ENCODE measurements at places on chromosomes 3 and 15.

DNA sequence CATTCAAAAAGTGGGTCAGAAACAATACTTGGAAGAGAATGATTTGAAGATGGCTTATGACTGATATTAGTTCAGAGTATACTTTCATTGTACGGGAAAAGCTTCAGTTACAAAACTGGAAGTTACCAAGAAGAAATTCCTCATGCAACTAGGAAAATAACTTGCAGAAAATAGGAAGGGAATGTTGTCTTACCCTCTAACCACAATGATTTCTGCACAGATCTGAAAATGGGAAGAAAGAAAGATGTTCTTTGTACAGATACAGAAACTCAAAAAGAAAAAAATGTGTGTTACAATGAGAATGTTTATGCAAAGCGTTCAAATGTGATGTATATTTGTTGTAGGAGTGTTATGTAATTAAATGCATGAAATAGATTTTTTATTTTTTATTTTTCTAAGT is 3.7 kb downstream of the ZNF280D start:
- DNase-seq = no peak

GRCh38 chr15:80476036-80476435 is 71.9 kb downstream of the ARNT2 start:
- DNase-seq = no peak

DNA sequence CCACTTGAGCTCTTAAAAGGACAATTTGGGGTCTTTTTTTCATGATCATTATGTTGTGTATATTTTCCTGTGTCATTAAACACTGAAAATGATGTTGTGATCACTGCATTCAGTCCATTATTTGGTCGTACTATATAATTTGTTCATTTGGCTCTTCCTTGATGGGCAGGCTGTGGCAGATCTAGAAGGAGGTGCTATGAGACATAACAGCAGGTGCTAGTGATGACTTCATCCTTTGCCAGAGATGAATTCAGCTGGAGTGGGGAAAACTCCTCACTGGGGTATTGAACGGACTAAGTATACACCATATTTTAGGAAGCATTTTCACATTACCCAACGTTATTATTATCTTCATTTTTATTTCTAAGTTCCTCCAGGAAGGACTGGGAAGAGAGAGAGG is 12.0 kb downstream of the CMTM7 start:
- no peak for DNase-seq

DNA sequence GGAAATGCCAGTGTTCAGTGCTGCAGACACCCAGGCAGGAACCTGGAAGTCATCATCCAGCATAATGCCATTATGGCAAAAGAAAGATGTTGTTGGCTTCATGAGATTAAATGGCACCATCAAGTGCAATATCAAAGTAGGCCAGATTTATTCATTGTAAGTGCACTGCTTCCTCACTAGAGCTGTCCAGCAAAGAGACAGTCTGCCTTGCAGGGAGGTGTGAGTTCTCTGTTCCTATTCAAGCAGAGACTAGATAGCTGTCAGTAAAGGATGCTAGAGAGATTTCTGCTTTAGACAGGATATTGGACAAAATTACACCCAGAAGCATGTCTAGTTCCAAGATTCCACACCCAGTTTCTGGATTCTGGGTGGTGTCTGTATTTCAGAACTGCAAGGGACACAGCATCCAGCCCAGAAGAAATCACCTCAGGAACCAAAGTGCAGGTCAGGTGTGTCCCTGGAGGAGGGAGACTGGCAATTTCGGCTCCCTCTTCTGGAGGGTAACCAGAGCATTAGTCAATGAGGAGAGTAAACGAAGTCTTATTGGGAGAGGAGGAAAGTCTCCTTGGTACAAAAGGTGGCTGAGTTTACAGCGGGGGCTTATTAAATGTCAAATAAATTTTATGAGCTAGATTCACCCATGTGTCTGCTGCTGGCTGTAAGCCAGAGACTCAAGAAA is 377.3 kb downstream of the EPHB1 start:
- no peak for DNase-seq

DNA sequence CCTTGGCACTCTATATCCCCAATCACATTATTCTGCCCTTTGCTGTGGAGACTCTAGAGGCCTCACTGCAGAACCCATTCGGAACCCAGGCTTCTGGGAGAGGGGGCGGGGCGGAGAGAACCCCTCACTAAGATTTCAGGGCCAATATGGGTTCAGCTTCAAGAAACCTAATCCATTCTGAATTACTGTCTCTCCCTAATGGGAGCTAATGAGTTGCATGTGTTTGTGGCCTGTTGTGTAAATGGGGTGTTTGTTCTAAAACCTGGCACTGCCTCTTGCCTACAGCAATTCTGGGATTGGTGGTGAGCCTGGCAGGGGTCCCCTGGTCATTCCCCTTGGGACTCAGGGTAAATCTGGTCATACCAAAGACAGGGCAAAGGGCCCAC is 605 bp upstream of the RASL12 start:
- no peak for DNase-seq

DNA sequence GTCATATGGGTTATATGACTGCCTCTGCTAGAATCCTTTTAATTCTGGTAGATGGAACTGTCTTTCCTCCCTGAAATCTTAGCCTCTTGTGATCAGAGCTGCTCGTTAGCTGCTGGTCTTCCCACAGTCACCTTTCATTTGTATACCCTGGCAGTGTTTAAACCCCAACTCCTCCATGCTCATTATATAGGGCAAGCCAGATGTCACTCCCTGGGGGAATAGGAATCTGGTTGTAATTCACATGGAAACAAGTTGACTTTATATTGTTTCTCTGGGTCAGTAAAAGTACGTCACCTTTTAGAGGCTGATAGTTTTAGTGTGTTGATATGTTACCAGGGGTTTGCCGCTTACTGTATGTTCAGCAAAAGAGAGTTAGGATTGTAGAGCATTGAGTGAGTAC is 103.5 kb downstream of the ITPR1 start:
- no peak for DNase-seq

GRCh38 chr15:70151462-70151861 is 53.7 kb upstream of the TLE3 start:
- DNase-seq = no peak

DNA sequence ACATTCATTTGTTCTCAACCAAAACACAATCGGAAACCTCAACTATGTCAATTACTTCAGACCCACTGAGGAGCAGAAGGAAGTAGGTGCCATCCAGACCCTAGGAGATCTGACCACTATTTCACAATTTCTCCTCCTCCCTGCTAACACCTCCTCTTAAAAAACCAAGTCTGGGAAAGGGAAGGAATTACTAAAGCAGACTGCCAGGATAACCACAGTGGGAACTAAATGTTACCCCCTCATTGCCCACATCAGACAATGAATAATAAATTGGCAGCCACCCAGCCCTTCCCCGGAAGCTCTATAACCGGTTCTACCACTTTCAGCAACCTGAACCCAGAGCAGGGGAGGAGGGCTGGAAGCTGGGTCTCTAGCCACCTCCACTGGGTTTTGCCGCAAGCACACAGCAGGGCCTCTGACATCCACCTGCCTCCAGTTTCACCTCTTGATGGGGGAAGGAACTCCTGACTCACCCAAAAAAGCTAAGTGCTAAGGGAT is 17.6 kb downstream of the C15orf62 start:
- DNase-seq = no peak

GRCh38 chr3:37456781-37457180 is 282.4 kb upstream of the LRRFIP2 start:
- no peak for DNase-seq

DNA sequence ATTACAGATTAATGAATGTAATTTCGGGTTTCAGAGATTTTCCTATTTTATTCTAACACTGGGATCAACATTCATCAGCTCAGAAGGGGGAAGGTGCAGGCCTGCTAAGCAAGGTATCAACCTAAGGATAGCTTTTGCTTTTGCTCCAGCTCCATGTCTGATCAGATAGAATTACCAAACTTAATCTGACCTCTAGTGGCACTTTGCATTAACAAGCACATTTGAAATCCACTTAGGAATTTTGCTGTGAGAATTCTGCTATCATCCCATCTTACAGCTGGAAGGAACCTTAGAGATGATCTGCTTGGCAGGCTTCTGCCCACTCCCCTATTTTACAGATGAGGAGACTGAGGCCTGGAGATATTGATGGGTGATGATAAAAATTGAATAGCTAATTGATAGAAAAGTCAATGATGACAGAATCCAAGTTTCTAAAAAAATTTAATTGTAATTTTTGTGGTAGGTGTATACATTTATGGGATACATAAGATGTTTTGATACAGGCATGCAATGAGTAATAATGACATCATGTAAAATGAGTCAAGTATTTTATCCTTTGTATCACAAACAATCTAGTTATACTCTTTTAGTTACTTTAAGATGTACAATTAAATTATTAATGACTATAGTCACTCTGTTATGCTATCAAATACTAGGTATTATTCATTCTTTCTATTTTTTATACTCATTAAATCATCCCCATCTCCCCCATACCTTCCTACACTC is 209.2 kb upstream of the ZPLD1 start:
- DNase-seq = no peak

- DNase-seq = no peak
These were observed 309.9 kb upstream of the THBS1 start for GRCh38 chr15:39270934-39271333.

DNA sequence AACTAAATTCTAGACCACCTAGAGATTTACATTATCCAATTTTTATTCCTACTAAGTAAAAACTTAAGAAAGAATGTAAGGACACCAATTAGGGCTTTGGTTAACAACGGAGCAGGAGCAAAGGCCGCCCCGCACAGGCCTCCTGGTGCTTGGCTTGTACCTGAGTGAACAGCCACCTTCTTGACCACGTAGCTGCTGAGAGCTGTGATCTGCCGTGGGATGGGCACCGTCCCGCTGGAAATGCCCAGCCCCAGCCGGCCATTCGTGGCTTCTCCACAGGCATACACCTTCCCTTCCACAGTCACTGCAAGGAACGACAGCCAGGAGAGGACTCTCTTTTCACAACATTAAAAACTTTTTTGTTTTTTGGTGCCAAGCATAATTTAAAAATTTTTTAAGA is 79.6 kb upstream of the OCA2 start:
- DNase-seq = no peak

DNA sequence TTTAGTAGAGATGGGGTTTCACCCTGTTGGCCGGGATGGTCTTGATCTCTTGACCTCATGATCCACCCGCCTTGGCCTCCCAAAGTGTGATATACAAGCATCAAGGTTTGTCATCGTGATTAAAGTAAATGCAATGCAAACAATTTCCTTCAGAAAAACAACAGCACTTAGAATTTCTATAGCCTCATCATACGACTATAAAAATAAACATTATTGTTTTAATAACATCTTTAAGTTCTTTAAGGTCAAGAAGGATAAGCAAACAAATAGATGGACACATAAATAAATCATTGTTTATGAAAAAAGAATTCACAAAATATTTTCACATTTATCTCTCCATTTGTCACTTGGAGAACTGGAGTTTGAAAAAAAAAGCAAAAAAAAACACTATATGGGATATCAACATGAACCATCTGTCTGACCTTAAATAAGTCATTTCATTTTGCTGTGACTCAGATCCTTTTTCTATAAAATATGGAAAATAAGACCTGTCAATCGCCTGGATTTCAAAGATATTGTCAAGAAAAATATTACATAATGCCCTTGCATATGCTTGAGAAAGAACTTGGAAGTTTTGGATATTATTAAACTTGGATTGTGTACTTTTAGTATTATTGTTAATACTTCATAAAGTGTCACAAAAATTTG is 642.0 kb upstream of the KCNMB2 start:
- DNase-seq = no peak

DNA sequence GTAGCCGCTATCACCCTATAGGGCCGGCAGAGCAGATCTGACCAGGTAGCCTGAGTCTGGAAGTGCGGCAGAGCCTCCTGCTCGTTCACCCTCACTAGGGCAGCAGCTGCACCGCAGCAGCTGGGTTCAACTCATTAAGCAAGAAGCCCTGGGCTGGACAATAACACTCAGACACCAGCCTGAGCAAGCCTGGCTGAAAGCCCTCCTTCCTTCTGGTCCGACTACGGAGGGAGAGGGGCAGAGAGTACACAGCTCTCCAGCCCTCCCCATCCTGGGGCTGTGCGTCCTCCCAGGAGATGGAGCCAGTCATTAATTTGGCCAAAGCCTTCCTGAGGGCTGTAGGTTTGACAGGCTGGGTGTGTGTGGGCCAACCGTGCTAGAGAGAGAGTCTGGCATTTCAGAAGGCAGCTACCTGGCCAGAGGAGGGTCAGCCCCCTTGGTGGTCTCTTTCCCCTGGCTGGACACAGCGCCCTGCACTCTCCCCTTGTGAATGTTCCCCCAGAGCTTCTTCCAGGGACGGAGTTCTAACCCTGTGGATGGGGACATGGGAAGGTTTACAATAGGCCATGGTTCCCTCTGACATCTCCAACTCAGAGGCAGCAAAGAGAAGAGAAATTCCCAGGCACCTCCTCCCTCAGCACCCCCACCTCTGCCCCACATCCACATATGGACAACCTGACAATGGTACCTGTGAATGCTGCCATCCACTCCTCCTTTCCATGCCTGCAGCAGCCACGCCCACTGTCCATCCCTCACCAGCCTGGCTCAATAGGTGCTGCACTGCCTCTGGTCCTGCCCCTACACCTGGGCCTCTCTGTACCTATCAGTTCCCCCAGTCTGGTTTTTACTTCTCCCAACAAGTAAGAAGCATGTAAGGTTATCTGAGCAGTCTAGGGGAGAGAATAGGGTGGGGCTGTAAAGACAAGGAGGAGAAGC is 6.5 kb downstream of the CHRNB4 start:
- DNase-seq = no peak

Data from KG1 (cell line).